Stimulated activated naive CD4-positive, alpha-beta T cell (primary cell): ENCODE measurements at places on chromosomes 5 and 9.

DNA sequence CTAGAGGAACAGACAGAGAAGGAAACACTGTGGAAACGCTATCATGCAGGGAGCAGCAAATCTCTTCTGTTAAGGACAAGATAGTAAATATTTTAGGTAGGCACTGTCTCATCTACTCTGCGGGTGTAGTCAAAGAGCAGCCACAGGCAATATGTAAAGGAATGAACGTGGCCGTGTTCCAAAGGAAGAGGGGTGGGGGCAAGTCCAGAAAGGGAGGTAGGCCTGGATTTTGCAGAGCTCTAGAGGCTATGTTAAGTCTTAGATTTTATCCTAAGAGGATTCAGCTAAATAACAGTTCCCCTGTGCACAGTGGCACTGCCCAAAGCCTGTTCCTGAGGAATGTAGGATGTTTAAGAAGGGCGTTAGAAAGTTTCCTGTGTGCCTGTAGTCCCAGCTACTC is 161.6 kb downstream of the ACTL7B start:
- no peak for DNase-seq

- no peak for DNase-seq
Observed at GRCh38 chr5:173878224-173878967, 9.8 kb upstream of the CPEB4 start.

GRCh38 chr5:17267106-17267505 is 49.7 kb downstream of the BASP1 start:
- no peak for DNase-seq

DNA sequence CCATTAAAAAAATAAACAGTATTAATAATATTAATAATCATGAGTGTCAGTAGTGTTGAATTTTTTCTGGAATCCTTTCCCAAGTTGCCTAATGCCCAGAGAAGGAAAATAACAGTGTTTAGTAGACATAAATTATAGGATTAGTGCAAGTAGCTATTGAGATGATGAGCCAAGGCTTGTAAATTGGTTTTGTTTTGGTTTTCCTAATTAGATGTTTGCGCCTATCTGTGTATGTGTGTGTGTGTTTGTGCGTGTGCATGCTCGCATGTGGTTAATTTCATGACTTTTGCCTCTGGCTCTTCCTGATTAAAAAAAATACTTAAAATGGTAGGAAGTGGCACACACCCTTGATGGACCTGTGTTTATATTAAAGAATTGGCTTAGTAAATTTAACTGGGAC is 55.4 kb downstream of the FXN start:
- no peak for DNase-seq

GRCh38 chr9:120619751-120620655 is 40.0 kb upstream of the CDK5RAP2 start:
- DNase-seq: peak; percentile 31

DNA sequence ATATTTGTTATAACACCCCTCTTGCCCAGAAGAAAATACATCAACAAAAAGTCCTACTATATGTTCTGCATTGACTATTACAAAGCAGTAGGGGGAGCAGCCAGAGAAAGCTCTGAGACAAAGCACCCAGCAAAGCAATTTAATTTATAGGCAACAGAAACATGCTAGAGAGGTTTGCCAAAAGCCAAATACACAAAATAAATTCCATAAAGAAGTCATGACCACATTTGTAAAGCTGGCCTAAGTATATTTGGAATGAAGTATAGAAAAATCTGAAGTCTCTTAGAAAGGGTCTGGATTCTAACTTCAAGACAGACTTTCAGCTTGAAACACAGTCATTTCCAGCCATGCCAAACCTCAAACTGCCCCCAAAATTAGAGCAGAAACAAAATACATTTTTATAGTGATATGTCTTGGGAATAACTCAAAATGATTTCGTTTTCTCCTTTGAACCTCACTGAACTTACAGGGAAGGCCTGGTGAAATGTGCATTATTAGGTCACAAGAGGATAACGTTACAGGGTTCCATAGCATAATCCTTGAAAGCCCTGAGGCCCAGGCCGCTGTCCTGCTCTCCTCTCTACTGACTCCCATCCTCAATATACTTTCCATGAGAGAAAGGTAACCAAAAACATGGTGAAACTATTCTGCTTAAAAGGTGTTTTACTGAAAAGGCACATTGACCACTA is 451.8 kb downstream of the RAB3C start:
- DNase-seq: peak; percentile 52

DNA sequence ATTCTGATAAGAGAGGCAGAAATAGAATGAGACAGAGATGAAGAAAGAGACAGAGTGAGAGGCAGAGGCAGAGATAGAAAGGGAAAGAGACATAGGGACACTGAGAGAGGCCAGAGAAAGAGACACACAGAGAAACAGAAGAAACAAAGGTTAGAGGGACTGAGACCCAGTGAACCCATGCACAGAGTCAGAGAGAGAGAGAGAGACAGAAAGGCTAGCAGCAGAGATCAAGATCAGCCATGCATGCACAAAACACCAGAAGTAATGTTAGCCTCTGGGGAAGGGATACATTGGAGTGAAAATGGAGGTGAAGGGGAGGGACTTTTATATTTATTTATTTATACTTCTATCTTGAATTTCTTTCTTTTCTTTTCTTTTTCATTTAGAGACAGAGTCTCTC is 14.1 kb upstream of the SPARC start:
- no peak for DNase-seq

DNA sequence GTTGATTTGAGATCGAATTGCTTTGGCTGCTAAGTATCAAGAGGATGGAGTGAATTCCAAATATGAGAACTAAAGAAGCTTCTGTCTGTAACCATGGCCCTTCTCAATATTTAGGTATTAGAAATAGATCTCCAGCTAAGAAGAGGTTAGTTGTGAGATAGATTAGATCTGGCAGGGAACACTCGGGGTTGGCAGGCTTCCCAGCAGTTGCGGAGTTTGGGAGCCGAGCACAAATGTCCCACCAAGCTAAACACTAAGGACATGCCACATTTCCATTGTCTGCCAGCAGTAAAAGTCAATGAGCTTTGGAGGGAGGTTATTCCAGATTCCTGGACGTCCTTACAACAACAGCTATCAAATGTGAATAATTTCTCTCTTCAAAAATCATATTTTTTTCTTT is 85.8 kb downstream of the TAF11L14 start:
- DNase-seq: no peak

GRCh38 chr5:133895979-133896845 is 72.2 kb downstream of the C5orf15 start:
- no peak for DNase-seq

GRCh38 chr9:96611302-96611701 is 8.3 kb downstream of the CDC14B start:
- no peak for DNase-seq

GRCh38 chr5:40688996-40689395 is 9.3 kb downstream of the PTGER4 start:
- DNase-seq: no peak

DNA sequence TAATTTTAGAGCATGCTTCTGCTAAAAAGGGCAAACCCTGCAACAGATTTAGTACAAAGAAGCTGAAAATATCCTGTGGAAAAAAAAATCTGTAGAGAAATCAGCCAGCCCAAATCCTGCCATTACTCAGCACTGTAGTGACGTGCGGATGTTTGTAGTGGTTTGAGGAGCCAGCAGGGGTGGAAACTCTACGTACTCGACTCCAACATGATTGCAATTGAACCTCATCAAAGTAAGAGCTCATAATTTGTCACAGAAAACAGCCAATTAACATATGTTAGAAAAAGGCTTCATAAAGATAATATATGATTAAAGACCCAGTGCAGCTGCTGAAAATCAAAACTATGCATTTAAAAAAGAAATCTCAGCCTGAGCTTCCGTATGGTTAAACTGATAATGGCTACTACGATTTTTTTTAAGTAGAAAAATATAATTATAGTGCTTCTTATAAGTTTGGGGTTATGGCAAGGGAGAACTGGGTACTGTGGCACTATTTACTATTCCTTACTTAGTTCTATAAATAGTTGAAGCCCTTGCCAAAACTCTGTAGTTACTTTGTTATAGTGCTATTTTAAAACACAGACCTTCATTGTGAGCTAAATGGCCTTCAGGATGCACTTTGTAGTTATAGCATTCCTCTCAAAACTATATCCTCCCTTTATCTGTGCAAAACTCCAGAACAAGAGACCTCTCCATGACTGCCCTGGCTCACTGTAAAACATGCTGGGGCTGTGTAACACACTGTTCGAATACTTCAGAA is 49.4 kb downstream of the MEF2C start:
- DNase-seq: peak; percentile 6

DNA sequence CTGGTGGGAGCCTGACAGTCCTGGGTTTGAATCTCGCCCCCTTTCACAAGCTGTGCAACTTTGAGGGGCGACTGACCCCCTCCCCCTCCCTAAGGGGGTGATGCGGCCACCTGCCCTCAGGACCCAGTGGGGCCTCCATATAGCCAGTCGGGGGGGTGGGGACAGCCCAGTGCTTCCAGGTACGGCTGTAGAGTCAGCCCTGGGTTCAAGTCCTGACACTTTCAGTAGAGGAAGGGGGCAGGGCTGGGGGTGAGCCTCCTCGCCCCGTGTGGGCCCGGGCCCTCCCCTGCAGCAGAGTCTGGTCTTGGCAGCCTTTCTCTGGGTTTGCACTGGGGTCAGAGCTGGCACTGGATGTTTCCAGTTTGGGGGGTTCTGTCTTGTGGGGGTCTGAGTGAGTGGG is 216.3 kb downstream of the C9orf50 start:
- no peak for DNase-seq

DNA sequence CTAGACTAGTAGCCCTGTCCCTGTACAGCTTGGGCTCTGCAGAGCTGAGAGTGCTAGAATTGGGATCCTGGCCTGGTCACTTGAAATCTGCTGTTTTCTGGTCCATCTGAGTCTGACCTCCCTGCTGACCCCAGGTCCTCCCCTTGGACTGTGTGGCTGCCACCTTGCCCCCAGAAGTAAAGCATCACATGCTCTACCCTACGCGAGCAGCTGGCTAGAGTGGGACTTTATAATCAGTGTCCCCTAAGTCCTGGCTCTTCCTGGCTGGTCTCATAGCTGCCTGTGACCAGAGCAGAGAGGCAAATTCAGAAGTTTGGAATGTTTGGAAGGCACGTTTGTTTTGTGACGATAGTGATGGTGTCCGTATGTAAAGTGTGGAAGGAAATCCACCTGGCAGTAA is 81.0 kb downstream of the ARHGEF28 start:
- no peak for DNase-seq

DNA sequence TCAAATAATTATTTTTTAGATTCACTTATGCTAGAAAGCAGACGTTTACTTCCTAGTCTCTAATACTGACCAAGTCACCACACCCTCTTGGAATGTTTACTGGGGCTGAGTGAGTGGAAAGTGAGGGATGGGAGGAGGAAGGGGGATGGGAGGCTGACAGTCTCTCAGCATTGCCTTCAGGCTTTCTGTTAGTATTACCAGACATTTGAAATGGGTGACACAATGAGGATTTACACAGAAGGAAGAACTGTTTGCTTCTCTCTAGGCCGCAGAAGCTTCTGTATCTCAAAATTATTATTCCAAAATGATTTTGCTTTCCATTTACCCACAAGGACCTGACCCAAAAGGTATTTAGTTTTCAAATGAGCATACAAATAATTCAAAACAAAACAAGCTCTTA is 232.8 kb upstream of the ZNF608 start:
- no peak for DNase-seq

- no peak for DNase-seq
Observed at GRCh38 chr5:159873680-159874079, 42.6 kb upstream of the ADRA1B start.
